ENCODE measurements at places on chromosomes 1 and 21. TPM values are rescaled to one million over a fixed set of nuclear protein-coding genes. Genes with fewer than 3 reads are reported as not detected.

DNA sequence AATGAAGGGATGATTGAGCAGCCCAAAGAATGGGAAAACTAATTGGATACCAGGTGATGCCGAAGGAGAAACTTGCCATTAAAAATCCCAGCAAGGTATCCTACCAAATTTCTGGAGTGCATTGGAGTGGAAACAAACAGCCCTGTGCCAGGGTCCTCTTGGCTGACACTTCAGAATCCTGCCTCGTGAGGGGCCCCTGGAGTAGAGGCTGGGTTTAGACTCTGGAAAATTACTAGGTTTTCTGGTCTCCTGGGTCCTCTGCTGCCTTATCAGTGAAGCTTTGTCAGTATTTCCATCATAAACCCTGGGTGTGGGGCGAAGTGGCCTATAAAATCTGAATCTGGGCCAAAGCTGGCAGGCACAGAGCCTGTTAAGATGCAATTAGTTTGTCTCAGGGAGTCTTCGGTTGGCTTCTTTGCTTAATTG, 289.2 kb upstream of the USP24 start:
- no peak for DNase-seq

DNA sequence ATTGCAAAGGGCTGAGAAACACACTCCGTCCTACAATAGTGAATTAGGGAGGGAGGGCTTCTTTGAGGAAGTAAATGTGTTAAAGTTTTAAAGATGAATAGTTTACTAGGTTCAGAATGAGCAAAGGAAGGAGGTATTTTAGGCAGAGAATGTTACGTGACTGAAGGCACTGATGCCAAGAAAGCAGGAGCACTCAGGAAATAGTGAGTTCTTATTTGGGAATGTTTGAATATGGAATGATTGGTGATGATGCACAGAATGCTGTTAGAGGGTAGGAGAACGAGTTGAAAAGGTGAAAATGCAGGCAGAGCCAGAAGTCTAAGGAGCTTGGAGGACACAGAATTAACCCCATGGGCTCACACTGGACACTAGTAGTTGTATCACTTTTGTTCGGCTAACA, 108.0 kb downstream of the NRIP1 start:
- peak; percentile 85 for DNase-seq

Gene RBP7
- not detected for total RNA-seq

- DNase-seq, result no peak
These were observed 685 bp upstream of the SYT6 start for GRCh38 chr1:114154146-114154962.

DNA sequence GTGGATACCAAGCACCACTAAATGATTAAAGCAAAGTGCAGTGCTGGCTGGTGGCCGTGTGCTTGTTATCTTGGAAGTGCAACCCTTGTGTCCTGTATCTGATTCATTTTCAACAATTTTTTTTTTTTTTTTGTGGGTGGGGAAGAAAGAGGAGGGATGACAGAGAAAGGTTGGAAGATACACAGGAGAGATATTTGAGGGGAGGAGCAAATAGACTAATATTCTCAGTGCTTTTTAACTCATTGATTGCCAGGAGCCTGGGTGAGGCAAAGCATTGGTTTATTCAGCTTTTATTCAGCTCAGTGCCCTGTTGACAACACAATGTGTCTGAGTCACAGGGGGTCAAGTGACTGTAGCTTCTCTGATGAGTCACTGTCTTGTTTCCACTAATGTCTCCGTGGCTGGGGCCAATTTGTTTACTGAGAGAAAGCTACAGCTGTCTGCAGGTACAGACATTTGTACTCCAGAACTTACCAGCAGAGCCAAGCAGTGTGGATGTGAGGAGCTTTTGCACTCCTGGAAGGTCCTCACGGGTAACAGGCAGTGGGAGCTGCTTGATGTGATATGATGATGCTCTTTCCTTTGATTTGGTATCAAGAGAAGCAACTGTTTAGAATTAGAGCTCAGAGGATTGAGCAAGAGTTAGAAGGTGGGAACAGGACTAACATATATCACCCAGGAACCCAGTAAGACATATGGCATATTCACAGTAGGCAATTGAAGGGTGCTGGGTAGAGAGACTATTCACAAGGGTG, 23.6 kb upstream of the DNM3 start:
- peak; percentile 76 for DNase-seq

Gene ZC3H11A
- total RNA-seq, result 66.5 TPM

Gene CHAF1B
- 4.7 TPM for total RNA-seq

Gene CFAP74
- not detected for total RNA-seq

Gene ZSWIM5
- under 0.01 TPM for total RNA-seq

- DNase-seq, result no peak
These were observed 19.0 kb downstream of the KIAA0040 start for GRCh38 chr1:175173531-175173930.

DNA sequence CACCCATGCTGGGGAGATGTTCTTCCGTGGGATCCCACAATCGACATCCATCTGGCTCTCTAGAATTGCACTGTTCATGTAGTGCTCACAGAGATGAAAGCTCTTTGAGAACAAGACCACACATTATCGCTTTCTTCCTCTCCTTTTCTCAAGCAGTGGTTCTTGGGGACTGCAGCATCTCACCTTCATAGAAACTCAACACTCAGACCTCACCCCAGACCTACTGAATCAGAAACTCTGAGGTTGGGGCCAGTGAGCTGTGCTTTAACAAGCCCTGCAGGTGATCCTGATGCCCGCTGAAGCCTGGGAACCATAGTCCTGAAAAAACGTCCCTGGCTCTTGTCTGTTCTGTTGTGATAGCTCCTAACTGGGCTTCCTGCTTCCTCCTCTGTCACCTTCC, 251.3 kb upstream of the FGGY start:
- no peak for DNase-seq

DNA sequence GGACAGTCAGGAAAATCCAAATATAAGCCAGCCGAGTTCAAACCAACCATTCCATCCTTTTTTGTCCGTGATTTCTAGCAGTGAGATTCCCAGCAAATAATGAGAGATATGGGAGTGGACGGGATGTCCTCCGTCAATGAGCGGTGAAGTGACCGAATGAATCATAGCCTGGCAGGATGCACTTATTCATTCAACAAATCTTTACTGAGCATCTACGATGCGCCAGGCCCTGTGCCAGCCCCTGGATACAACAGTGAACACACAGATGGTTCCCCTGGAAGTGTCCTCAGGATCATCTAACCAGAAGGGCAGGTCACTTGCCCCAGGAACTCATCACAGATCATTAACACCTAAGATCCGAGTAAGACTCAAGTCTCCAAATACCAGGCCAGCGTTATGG, 8.2 kb upstream of the PLEKHA6 start:
- DNase-seq, result no peak

- DNase-seq, result no peak
These were observed 31.0 kb upstream of the MTMR11 start for GRCh38 chr1:149967646-149968045.

Gene SPATA6
- total RNA-seq, result 2.2 TPM

GRCh38 chr21:44682580-44683151, 703 bp upstream of the KRTAP12-1 start:
- no peak for DNase-seq

GRCh38 chr1:181483285-181484195, at the start of gene CACNA1E:
Gene CACNA1E, plus strand, starts transcription at chr1:181483517. Its CDS starts 228 bp downstream, at chr1:181483745.
- no peak for DNase-seq

Gene CHTOP
- 38.9 TPM for total RNA-seq

- DNase-seq, result peak; percentile 84
These were observed 178.4 kb upstream of the EDN2 start for GRCh38 chr1:41662765-41663437.

- DNase-seq, result no peak
These were observed 12.0 kb downstream of the PGLYRP4 start for GRCh38 chr1:153336650-153337049.

Gene PIK3CD
- 5.0 TPM for total RNA-seq

Gene CFAP45
- total RNA-seq, result 0.72 TPM

Gene CENPS
- total RNA-seq, result 11.4 TPM

DNA sequence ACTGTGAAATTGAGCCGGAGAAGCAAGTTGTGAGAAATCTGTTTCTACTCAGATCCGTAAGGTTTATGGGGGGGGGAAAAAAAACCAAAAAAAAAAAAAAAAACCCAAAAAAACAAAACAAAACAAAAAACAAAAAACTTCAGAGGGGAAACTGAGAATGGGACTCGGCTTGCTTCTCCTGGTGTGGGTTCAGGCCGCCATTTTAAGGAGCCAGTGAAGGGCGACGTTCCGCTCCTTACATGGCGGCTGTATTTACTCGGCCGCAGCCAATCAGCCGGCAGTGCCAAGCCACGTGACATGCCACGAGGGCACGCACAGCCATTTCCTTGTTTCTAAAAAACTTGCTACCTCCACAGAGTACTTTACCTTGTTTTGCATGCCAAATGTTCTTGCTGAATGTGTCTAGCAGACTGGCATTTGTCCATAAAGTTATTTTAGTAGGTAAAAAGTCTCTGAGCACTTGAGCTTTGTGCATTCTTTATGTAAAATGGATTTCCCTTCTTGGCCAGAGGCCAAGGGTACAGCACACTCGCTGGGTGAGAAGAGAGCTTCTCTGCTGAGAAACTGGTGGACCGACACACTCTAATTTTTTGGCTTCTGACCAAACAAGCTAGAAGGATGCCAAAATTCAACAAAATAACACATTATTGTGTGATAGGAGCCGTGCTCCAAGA, 101.8 kb downstream of the NFIA start:
- DNase-seq, result peak; percentile 63

DNA sequence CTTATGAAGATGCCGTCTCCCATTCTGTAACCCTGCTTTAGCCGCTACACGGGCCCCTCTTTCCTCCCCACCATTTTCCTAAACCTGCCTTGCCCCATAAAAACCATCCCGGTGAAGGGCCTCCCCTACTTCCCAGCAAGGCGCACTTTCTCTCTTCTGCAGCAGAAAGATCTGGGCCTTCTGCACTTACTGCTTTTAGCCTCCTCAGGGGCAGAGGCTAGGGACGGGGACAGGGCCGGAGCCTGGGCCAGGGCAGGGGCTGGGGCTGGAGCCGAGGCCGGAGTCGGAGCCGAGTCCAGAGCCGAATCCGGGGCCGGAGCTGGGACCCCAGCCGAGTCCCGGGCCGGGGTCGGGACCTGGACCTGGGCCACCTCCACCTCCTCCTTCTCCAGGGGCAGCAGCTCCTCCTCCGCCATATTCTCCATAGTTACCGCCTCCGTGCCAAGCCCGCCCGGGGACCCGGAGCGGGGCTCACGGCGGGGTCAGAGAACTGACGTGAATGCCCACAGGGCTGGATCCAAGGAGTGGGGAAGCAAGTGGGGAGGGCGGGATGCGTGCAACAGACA, 382 bp downstream of the TRMT1L start:
- DNase-seq, result no peak

DNA sequence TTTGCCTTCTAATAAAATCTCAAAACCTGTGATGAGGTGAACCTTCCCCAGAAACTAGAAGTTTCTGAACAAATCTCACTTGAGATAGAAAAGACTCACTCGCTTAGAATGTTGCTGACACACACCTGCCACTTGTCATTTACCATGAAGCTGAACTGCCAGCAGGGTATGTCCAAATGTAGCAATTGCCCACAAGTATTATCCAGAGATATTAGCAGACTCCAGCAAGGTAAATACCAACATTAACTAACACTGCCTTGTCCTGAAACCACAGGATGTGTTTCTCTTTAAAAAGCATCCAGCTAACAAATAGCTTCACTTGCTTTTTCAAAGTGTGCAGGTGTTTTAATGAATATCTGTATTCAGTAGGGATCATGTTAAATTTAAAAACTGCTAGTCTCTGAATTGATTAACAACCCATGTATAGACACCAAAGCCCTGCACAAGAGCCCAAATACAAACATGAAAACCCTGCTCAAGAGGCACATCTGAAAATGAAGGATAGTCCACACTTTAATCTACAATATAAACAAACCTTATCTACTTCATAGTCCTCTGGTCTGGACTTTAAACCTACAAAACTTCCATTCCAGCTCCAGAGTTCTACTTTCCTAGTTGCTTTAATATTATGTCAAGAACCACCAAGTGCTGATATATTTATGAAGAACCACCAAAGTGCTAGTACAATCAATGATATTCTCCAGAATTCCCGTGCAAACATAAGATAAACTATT, 19.3 kb downstream of the KRTAP8-1 start:
- no peak for DNase-seq

DNA sequence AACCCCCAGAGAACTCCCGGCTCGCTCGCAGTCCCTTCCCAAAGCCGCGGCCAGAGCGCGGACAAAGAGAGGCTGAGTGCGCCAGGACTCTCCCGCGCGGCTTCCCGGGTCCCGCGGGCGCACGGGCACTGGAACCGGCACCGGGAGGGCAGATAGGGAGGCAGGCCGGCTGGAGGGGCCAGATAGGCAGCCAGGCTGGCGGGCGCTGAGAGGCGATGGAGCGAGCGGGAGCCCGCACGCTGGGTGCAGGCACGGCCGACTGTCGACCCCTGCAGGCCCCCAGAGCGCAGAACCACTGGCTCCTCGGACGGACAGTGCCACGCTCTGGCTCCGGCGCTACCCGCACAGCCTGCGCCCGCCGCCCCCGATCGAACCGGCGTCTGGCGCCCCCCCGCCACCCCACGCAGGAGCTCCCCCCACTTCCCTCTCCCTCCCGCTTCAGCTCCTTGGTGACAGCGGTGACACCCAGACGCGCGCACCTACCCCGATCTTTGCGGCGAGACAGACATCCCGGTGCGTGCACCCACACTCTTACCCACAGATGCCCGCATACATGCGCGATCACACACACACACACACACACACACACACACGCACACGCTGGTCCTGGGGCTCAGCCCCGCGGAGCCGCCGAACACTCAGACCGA, 534 bp downstream of the SLC6A9 start:
- peak; percentile 34 for DNase-seq

DNA sequence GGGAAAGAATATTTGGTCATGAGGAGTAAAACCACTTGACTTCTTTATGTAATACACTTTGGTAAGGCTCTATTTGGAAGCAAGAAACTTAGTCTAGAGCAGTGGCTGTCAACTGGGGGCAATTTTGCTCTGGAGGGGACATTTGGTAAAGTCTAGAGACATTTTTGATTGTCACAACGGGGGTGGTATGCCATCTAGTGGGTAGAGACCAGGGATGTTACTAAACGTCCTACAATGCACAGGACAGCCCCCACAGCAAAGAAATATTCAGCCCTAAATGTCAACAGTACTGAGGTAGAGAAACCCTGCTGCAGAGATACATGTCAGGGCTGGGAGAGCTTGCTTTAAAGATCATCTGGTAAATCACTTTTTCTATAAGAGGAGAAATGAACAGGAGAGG, 13.5 kb downstream of the FUCA1 start:
- DNase-seq, result no peak

Gene TAS1R1
- total RNA-seq, result not detected
